ENCODE measurements at places on chromosomes 3 and 15. TPM values are rescaled to one million over a fixed set of nuclear protein-coding genes. Genes with fewer than 3 reads are reported as not detected.

Gene ARIH2
- total RNA-seq: 92.2 TPM

Gene MST1R
- total RNA-seq: 5.9 TPM

Gene TMEM40
- not detected for total RNA-seq

Gene SPRED1
- total RNA-seq: 30.0 TPM

Gene PDCD7
- 30.8 TPM for total RNA-seq

Gene PARP16
- 21.7 TPM for total RNA-seq

Gene PLSCR5
- total RNA-seq: not detected

Gene WDR73
- total RNA-seq: 12.6 TPM

Gene C3orf85
- total RNA-seq: not detected

Gene LRIG1
- 217 TPM for total RNA-seq

Gene EEF1AKMT4
- total RNA-seq: 2.4 TPM

Gene MASP1
- 5.2 TPM for total RNA-seq

Gene RAB6B
- total RNA-seq: 5.0 TPM

Gene EPHB3
- total RNA-seq: 10.6 TPM

Gene SPTBN5
- total RNA-seq: 0.13 TPM

Gene TUSC7
- not detected for total RNA-seq

Gene LRTM1
- not detected for total RNA-seq

Gene C2CD4A
- 0.12 TPM for total RNA-seq

Gene DNASE1L3
- 1.3 TPM for total RNA-seq

Gene INAFM2
- total RNA-seq: 34.0 TPM

Gene ACTRT3
- total RNA-seq: 5.1 TPM

Gene SPINK8
- not detected for total RNA-seq

Gene UBAP1L
- 7.5 TPM for total RNA-seq

Gene RASGRF1
- total RNA-seq: not detected

Gene PSMD6
- 97.4 TPM for total RNA-seq

Gene GP5
- not detected for total RNA-seq

Gene ACTR8
- 25.2 TPM for total RNA-seq

Gene GCHFR
- 12.1 TPM for total RNA-seq

Gene GPR87
- not detected for total RNA-seq

Gene GABRA5
- 151 TPM for total RNA-seq

Gene NPTN
- 335 TPM for total RNA-seq

Gene TTLL13
- total RNA-seq: not detected

Gene HOMER2
- total RNA-seq: 12.0 TPM

Gene UROC1
- total RNA-seq: not detected

Gene GASK1A
- total RNA-seq: 11.5 TPM

Gene MYRIP
- 3.8 TPM for total RNA-seq

Gene RPP25
- total RNA-seq: 1.6 TPM
